Activated CD8-positive, alpha-beta memory T cell treated with anti-CD3 and anti-CD28 coated beads, Interleukin-2, amount 50 U/mL, for 4 hours (primary cell): ENCODE measurements at places on chromosomes 5 and 9.
A peak's percentile ranks its signal among the peaks of the same experiment; 100 is the strongest.

GRCh38 chr9:80538976-80539375, 967.2 kb downstream of the TLE4 start:
- no peak for DNase-seq

DNA sequence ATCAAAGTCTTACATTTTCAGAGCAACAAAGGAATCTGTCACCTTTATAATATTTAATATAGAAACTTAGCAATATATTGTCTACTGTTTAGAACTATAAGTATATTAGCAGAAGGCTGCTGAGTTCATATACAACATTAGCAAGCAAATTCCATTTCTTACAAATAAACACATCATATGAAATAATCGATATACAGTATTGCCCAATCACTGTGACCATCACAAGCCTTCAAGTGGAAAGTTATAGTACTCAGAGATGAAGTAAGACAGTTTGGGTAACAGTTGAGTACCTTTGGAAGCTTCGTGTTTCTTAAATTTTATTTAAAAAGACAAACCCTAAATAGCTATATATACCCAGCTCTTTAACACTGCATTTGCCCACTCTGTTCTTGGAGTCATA, 135.2 kb upstream of the IRX1 start:
- no peak for DNase-seq

DNA sequence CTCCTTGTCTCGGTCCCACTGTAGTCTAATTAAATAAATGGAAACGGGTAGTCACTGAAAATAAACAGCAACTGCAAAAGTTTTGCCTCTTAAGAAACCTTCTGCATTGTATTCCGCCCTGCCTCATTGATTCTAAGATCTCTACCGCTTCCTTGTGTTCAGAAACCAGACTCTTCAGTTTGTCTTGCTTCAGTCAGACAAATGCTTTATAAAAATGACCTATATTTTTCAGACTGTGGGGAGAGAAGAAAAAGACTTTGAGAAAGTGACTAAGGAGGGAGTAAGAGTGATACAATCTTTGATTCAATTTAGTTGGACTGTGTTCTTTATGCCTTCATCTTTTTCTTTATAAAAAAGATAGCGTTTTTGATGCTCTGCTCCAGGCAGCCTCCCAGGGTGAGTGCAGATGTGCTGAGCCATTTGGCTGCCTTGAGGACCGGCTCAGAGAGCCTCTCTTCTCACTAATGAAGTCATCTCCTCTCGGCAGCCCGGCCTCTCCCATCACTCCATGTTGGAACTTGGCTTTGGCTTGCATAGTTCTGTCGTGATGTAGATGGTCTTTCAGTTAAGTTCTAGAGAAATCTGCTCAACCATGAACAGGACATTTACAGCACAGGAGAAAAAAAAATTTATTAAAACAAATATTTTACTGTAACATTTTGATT, 4.0 kb upstream of the VCAN start:
- DNase-seq = no peak

DNA sequence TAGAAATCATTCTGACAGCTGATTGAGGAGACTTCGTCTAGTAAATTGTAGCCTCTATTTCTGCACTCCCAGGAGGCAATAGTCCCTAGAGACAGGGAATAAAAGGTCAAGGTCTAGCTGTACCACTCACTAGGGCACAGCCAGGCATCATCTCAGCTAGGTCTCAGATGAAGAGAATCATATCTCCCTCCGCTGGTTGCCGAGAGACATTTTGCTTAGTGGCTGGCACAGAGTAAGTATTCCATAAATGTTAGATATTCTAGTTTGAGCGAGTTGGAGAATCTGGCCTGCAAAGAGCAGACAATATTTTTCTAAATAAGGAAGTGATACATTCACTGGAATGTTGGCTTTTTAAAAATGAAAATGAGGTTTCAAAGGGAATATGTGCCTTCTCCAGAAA, 180.4 kb upstream of the ACTBL2 start:
- DNase-seq = no peak

- no peak for DNase-seq
Measured at GRCh38 chr5:16756692-16757091, 139.9 kb upstream of the RETREG1 start.

DNA sequence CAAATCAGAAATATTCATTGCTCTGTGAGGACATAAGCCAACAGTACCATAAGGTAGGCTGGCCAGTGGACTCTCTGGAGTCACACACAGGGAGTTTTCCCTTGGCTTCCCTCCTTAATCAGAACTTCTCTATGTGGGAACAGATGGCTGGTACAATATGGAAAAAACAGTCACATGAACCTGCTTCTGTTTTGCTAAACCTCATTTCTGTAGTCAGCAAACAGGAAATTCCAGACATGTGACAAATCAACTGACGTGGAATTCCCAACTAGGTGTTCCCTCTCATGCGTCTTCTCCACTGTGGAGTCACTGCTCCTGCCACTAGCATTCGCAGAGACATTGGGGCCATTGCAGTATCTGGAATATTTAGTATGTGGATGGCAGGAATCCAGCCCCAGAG, 617.6 kb downstream of the KIF4B start:
- no peak for DNase-seq

DNA sequence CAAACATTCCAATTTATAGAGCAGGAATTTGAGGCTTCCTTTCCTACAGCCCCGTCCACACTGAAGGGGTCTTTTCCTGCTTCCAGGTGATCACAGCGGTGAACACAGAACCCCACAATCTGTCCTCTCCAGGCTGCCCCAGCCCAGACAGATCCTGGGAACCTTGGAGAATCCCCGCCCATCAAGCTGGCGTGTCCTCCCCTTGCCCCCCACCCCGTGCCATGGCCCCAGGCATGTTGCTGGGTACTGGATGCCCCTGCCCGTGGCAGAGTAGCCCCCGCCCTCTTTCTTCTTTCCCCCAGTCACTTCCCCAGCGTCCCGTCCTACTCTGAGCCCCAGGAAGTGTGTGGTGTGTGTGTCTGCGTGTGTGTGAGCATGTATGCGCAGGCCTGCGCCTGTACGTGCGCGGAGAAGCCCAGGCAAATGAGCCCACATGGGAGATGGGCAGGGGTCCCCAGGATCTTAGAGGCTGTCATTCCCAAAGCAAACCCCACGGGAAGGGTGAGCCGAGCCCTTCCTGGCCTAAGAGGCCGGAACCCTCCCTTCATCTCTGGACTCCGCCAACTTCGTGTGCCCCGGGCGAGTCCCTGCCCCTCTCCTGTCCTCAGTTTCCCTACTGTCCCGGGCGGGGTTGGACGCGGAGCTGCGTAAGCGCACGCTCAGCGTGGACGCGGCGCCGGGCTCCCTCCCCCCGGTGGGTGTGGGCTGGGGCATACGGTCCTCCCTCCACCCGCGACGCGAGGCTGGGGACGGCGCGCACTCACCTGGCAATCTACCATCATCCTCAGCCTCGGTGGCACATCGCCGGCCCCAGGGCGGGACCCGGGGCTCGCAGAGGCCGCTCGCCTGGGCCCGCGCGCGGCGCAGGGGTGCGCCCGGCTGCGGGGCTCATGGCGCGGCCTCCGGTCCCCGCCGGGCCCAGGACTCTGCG, 15.2 kb downstream of the GBGT1 start:
- peak; percentile 65 for DNase-seq

DNA sequence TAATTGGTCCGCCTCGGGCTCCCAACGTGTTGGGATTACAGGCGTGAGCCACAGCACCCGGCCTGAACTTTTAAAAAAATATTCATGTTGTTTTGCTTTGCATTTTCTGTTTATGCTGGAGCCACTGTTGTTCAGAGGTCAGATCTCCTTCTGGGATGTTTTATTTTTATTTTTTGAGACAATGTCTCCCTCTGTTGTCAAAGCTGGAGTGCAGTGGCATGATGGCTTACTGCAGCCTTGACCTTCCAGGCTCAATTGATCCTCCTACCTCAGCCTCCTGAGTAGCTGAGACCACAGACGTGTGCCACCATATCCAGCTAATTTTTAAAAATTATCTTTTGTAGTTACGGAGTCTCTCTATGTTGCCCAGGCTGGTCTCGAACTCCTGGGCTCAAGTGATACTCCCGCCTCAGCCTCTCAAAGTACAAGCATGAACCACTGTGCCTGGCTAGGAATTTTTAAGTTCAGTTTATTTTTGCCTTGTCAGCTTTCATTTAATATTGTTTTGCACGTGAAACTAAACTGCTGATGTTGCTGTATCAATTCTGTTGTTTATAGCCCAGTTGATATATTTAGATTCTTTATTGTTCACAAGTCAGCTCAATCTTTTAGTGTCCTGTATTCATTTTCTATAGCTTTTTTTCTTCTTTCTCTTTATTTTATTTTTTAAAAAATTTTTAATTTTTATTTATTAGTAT, 13.7 kb downstream of the TMEFF1 start:
- no peak for DNase-seq

- DNase-seq = no peak
Measured at GRCh38 chr5:56561-57290, 35.2 kb upstream of the PLEKHG4B start.
